G401 (cell line): ENCODE measurements at places on chromosomes 11 and 22.

- DNase-seq = no peak
Measured at GRCh38 chr22:30289980-30290313, 642 bp upstream of the CASTOR1 start.

DNA sequence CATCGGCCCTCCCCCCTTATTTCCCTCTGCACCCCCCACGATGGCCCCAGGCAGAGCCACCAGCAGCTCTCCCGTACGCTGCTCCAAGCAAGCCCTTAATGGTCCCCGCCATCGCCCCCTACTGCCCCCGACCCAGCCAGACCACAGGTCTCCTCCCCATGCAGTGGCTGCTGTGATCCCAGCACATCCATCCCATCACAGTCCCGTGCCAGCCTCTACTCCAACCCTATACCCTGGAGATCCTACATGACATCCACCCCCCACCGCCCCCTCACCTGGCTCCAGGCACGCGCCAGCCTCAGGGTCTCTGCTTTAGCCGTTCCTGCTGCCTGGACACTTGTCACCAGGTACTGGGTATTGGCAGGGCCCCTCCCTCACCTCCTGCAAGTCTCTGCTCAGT, 85.8 kb upstream of the RTL6 start:
- DNase-seq = no peak

DNA sequence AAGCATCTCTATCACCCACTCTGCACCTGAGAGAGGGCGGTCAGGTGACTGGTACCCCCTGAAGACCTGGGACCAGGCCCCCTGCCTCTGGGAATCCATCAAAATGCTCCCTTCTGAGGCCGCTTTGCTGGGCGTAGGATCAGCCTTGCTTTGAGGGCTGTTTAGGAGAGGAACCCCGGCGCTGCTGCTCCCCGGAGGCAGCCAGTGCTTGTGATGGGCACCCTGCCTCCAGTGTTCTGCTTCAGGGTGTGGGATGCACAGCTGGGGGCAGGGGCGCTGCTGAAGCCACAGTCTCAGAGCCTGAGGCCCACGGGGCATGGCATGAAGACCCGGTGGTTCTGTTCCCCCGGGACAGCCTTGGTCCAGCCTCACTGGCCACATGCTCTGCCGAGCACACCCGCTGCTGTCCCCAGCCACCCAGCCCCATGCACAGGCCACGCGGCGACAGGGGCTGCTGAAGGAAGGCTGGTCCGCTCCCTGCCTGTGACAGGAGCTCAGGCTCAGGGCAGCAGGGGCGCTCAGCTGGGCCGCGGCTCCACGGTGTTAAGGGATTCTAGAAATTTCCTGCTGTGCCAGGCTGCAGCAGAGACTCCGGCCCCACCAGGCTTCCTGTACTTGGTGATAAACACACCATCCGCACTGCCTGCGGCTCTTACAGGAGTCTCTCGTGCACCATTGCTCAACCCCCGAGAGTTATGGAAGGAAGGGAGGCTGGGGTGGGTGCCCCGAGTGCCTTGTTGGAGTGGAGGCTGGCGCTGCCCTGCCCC, 91.0 kb downstream of the KCNQ1 start:
- DNase-seq = no peak

DNA sequence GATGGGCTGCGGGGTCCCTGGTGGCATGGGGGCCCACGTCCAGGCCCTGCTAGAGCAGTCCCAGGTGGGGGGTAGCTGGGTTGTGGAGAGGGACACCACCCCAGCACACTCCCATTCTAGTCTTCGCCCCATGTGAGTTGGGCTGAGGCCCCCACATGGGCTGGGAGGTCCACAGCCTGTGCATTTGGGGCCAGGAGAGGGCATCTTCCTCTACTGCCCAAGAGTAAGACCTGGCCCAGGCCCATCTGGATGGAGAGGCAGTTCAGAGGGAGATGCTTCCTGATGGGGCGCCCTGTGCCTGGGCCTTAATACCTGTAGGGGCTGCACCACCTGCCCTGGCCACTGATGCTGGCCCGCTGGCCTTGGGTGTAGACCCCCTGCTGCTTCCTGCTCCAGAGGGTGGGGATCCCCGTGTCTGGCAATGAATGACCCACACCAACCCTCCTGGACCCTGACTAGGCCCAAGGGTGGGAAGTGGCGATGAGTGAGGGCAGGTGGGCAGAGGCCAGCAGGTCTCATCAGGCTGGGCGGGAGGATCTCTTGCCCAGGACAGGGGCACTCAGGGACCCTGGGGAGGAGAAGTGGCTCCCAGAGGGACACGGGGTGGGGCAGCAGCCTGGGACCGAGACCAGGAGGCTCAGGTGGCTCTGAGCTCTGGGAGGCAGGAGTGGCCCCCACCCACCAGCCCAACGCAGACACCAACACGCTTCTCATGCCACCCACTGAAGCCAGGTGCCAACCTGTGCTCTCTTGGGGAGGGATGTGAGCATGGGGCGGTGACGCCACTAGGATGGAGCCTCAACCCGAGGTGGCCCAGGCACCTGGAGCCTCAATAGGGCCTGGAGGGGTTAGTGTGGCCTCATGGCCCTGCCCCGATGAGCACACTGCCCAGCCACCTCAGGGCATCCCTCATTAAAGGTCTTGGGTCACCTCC, 17.4 kb upstream of the GNB1L start:
- no peak for DNase-seq

DNA sequence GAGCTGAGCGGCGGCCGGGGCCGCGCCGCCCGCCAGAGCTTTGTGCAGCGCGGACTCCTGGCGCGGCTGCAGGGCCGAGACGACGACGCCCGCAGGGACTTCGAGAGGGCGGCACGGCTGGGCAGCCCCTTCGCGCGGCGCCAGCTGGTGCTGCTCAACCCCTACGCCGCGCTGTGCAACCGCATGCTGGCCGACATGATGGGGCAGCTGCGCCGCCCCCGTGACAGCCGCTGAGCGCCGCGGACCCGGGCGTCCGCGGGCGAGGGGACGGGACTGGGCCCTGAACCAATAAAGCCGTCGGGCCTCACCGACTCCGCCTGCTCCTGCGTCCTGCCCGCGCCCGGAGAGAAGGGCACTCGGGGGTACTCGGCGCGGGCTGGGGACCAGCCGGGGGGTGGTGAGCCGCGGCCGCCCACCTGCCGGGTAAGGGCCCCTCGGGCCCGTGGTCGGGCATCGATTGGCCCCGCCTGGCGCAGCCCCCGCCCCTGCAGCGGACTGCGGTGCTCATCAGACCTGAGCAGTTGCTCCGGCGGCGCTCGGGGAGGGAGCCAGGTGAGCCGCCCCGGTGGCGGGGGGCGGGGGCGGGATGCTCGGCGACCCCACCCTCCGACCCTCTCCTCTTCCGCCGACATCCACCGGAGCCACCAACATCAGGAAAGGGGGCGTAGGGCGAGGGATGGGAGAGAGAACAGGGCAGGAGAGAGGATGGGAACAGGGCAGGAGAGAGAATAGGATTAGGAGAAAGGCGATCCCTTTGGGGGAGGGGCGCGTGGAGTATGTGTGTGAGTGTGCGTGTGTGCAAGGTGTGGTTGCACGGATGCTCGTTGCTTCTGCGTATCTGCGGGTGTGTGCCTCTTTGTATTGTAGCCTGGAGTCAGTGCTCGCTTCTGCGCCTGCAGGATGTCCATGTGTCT, at the start of gene TMEM25:
Gene TMEM25 (plus strand): TSS at position 510 of the 914 bp plus-strand sequence. CDS start 610 bp downstream, outside the sequence.
- DNase-seq = peak; percentile 75

DNA sequence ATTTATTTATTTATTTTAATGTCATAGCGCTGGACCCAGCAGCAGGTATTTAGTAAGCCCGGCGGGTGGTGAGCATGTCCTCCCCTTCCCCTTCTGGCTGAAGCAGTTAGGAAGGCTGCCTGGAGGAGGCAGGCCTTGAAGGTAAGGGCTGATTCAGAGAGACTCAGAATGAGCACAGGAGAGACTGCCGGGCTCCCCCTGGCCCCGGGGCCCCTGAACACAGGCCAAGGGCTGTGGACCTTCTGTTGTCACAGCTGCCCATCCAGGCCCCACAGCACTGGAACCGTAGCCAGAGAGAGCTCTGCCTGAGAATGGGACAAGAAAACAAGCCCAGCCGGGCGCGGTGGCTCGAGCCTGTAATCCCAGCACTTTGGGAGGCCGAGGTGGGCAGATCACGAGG, 52.8 kb downstream of the KCNJ4 start:
- no peak for DNase-seq
